ENCODE measurements at places on chromosomes 2 and 18.

DNA sequence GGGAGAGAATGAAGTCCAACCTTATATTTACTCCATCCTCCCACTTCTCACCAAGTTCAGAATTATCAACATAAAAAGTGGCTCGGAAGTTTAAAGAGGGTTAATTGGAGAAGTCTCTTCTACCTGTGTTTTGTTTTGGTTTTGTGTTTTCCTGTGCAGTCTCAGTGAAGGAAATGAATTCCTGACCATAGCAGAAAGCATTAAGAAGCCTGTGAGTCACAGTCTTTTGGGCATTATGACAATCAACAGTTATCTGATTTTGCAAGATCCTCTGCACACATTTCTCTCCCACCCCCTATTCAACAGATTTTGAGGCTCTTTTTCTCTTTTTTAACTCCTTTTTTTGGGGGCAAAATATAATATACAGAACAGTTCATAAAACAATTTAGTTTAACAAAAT lies 8.6 kb upstream of the RPL37A start:
- no peak for DNase-seq

- no peak for DNase-seq
Observed at GRCh38 chr2:11305958-11306357, 38.5 kb downstream of the ROCK2 start.

DNA sequence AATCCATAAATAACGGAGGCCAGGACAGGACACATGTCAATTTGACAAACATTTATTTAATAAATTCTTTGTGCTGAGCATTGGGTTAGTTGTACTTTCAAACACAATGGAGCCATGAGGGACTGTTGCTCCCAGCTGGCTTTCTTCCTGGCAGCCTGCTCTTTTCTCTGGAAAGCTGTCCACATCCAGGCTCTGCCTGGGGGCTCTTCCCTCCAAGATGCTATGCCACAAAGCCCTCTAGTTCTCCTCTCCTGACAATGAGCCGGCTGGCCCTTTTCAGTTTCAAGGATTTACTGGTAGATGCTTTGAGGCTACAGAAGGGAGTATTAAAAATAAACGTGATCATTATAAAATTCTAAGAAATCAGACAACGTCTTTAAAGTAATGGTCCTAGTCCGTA lies 44.1 kb upstream of the SLC14A2 start:
- no peak for DNase-seq

DNA sequence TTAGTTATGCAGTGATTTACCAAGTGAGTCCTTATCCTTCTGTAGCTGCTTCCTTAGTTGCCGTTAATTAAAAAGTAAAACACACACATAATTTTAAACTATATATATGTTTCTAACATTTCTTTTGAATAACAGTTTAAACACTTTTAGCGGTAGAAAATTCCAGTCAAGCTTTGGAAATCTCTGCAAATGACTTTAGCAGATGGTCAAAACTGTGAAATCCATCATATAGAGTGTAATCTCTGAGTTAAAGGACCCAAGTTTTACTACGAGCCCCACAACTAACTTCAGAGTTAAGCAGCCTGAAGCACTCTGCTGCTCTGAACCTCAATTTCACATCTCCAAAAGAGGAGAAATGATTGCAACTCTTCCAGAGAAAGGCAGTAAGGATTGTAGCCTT lies 96.2 kb downstream of the FTCDNL1 start:
- no peak for DNase-seq

- DNase-seq: no peak
Observed at GRCh38 chr2:56626927-56627326, 443.1 kb downstream of the CCDC85A start.

- DNase-seq: no peak
Observed at GRCh38 chr2:191177751-191178736, 27.2 kb upstream of the STAT4 start.

GRCh38 chr2:10668402-10669012 lies 21.3 kb downstream of the NOL10 start:
- no peak for DNase-seq

All from effector memory CD4-positive, alpha-beta T cell (primary cell).